ENCODE measurements at places on chromosomes 6 and 20. TPM values are rescaled to one million over a fixed set of nuclear protein-coding genes. Genes with fewer than 3 reads are reported as not detected.

The KCNK16 gene
- total RNA-seq = not detected

The IMPG1 gene
- total RNA-seq = not detected

The FAM217A gene
- not detected for total RNA-seq

The PSORS1C2 gene
- total RNA-seq = 0.40 TPM

The CYP24A1 gene
- total RNA-seq = 1.3 TPM

The PTCHD4 gene
- total RNA-seq = 0.40 TPM

The ZNF334 gene
- total RNA-seq = 2.0 TPM

The MAFB gene
- 55.9 TPM for total RNA-seq

The RUNX2 gene
- total RNA-seq = 2.5 TPM

The HLA-DQA2 gene
- 0.80 TPM for total RNA-seq

The PLCB1 gene
- 2.7 TPM for total RNA-seq

The BLTP3A gene
- 8.1 TPM for total RNA-seq

The FOXA2 gene
- total RNA-seq = 0.16 TPM

The PARD6B gene
- total RNA-seq = 6.5 TPM

The TRAPPC3L gene
- total RNA-seq = not detected

The ECT2L gene
- total RNA-seq = not detected

The DDX43 gene
- 0.56 TPM for total RNA-seq

The MYB gene
- total RNA-seq = 1.3 TPM

The LTB gene
- 1.1 TPM for total RNA-seq

The SLC35D3 gene
- not detected for total RNA-seq

The TAF4 gene
- 7.7 TPM for total RNA-seq

The OPN5 gene
- total RNA-seq = not detected

The AFG1L gene
- total RNA-seq = 7.6 TPM

The PTK6 gene
- 92.7 TPM for total RNA-seq

The RAET1L gene
- total RNA-seq = 30.4 TPM

The GPR63 gene
- 0.32 TPM for total RNA-seq

The LY6G6C gene
- total RNA-seq = 10.8 TPM

The PERP gene
- 675 TPM for total RNA-seq

The OR2H1 gene
- not detected for total RNA-seq

The PLN gene
- 1.5 TPM for total RNA-seq

The BTN1A1 gene
- not detected for total RNA-seq

The WFDC2 gene
- total RNA-seq = 37.9 TPM

The RXRB gene
- total RNA-seq = 19.6 TPM

The GRM4 gene
- not detected for total RNA-seq

The OLIG3 gene
- not detected for total RNA-seq

The FNDC1 gene
- total RNA-seq = 0.12 TPM

The SIRPD gene
- not detected for total RNA-seq

The SLC22A23 gene
- 36.3 TPM for total RNA-seq

The BPIFA1 gene
- not detected for total RNA-seq
